Astrocyte (in vitro differentiated cells and primary cell): ENCODE measurements at places on chromosomes 3 and 15. TPM values are rescaled to one million over a fixed set of nuclear protein-coding genes. Genes with fewer than 3 reads are reported as not detected.

- peak; percentile 46 for DNase-seq
Observed at GRCh38 chr3:141303481-141304223, 64.7 kb upstream of the ZBTB38 start.

GRCh38 chr15:45495588-45495987 is 27.0 kb downstream of the SLC30A4 start:
- DNase-seq, result peak; percentile 10

- DNase-seq, result no peak
Observed at GRCh38 chr3:55690726-55691125, 203.6 kb upstream of the WNT5A start.

DNA sequence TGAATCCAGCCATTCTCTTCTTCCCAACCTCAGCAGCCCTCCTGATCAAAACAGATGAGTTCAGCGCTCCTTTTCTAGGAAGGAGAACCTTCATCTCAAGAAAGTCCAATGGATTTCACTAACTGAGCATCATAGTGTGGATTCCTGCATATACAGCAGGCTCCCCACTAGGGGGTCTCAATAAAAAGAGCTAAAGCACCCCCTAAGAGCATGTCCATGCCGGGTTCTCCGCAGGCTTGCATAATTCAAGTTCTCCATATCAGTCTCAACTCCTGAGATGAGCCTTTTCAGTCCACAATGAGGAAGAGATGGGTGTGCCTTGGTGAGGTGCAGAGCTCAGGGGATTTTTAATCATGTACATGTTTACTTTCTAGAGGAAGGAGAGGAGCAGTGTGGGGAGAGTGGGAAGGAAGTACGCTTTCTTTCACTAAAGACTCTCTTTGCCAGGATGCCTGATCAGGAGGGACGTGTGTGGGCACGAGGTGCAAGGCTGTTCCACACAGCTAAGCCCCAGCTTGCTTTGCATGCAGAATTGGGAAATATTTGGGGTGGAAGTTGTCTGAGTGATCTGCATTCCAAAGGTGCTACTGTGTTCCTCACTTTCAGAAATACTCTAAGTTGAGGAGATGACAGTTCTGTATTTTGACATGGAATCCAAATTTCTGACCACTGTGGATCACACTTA is 563.5 kb downstream of the OCA2 start:
- no peak for DNase-seq

DNA sequence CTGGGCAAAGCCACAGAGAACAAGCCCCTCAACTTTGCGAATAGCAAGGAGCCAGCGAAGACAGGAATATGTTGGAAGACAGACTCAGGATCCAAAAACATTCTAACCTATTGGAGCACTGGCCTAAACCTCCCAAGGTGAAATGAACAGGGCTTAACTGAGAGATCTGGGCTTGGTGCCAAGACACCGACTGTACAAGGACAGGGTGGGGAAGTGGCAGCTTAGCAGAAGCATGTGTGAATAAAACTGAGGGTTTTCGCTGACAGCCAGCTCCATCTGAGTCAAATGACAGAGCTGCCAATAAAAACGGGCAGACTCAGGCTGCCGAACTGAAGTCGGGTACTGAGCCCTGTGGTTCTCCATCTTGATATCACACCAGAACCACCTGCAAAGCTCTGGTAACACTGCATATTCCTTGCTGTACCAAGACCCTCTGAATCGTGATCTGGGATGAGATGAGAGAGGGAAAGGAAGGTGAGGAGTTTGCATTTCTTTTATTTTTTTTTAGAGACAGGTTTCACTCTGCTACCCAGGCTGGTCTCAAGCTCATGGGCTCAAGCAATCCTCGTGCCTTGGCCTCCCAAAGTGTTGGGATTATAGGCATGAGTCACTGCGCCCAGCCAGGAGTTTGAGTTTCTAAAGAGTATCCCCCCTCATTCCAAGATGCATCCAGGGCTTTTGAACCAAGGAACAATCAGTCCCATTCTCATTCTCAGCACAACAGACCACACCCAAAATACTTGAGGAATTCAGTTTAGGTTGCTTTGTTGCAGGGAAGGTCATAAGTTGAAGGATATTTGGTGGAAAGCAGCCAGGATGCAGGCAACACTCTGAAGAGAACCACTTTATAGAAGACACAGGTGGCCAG is 6.0 kb upstream of the PLCB2 start:
- no peak for DNase-seq

- no peak for DNase-seq
Observed at GRCh38 chr3:38137615-38138348, 679 bp upstream of the MYD88 start.

- no peak for DNase-seq
Observed at GRCh38 chr3:72301779-72302178, 516.8 kb upstream of the PROK2 start.

GRCh38 chr3:141963301-141963700 is 86.9 kb downstream of the ATP1B3 start:
- DNase-seq, result no peak

GRCh38 chr3:13227315-13228165 is 154.3 kb upstream of the IQSEC1 start:
- no peak for DNase-seq

GRCh38 chr15:33111041-33111451 is 83.5 kb downstream of the FMN1 start:
- peak; percentile 35 for DNase-seq

DNA sequence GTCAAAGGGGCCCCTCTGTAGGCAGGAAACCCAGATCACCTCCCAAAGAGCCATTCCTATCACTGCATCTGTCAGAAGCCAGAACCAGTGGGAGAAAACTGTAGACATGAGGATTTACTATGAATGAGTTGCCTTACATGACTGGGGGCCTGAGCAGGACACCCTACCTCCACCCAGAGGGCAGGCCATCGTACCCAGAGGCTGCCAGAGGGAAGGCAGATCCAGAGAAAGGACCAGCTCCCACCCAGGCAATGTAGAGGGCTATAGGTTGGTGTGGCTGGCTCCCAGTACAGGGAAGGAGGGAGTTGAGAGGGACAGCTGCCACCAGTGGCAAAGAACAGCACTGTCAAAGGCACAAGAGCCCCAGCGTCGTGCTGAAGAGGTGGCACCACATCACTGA is 233.2 kb downstream of the OCA2 start:
- DNase-seq, result no peak

- DNase-seq, result peak; percentile 68
Observed at GRCh38 chr3:155704771-155705559, 39.9 kb downstream of the PLCH1 start.

GRCh38 chr3:187706971-187707370 is 4.6 kb upstream of the RTP2 start:
- DNase-seq, result no peak

LRRIQ4 gene
- total RNA-seq, result not detected in 2 replicates

LIPC gene
- total RNA-seq, result not detected in 2 replicates

LRTM1 gene
- not detected in 2 replicates for total RNA-seq

UQCC5 gene
- 22.9 and 26.0 TPM in 2 replicates for total RNA-seq

IQCH gene
- total RNA-seq, result 1.9 and 2.7 TPM in 2 replicates

ANP32A gene
- total RNA-seq, result 121 and 138 TPM in 2 replicates

ALPK3 gene
- 6.8 and 9.1 TPM in 2 replicates for total RNA-seq

FGD5 gene
- 2.0 and 2.6 TPM in 2 replicates for total RNA-seq

SLC2A2 gene
- total RNA-seq, result not detected in 2 replicates
